ENCODE measurements at places on chromosomes 1 and 21. TPM values are rescaled to one million over a fixed set of nuclear protein-coding genes. Genes with fewer than 3 reads are reported as not detected.

GRCh38 chr1:48120621-48121020, 101.9 kb upstream of the SLC5A9 start:
- no peak for DNase-seq

Gene PLA2G2C
- polyA plus RNA-seq = not detected

Gene LCE2A
- not detected for polyA plus RNA-seq

Gene FCRL2
- not detected for polyA plus RNA-seq
